ENCODE measurements at places on chromosomes 2 and 18. TPM values are rescaled to one million over a fixed set of nuclear protein-coding genes. Genes with fewer than 3 reads are reported as not detected.

CABYR gene
- total RNA-seq = 0.74 TPM

DNA sequence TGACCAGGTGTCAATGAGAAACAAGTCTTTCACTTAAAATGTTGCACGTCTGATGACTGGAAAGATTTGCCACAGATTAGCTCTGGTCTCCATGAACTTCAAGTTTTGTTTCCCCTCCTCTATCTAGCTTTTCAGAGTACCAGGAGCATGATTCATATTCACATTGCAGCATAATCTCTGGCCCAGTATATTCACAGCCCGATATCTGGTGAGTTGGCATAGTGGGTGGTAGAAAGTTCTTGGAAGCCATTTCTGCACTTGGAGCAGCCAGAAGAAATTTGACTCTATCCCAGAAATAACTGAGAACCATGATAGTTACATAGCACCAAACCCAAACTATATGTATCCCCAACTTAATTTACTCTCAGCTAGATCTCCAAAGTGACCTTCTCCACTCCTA lies 503.9 kb downstream of the PID1 start:
- no peak overlapping the region for H3K4me3 ChIP-seq
- H3K36me3 ChIP-seq = no peaks in the 10 kb centered on the region
- no peak overlapping the region for H3K27ac ChIP-seq
- DNase-seq = no peak

DNA sequence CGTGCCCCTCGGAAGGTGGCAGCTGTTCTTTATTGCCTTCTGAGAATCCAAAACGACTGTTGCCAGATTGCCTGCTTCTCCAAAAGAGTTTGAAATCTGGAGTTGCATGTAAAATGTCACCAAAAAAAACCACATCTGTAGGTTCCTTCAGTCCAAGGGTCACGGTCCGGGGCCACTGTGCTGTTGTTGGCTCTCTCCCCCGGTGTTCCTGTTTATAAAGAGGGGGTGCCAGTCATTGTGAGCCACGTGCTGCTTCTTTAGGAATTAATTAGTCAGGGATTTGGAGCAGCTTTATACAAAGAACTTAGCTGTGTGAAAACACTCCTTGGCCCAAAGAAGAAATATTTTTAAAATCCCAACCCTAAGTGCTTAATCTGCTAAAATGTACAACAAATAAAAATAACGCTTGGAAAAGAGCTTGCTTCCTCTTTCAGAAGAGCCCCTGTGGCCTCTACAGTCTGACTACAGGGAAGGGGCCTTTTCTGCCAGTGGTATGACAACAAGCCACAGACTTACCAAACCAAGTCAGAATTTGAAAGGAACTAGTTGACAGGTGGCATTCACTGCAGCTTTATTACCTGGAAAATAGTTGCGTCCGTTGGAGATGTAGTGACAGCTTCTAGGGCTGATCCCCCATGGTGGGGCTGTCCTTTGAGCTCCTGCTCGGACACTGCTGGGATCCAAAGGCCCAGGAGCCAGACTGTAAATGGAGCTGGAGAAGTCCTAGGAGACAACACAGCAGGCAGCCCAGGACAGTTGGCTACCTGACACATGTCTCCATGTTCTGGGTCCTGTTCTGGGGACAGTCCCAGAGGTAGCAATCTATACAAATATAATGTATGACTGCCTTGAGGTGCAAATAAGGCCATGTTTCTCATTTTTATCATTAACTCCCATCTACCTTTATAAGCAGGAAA lies 84.5 kb upstream of the SLC1A4 start:
- peak overlapping the region; percentile 2 for H3K27ac ChIP-seq
- peaks cover 19% of the 10 kb centered on the region for H3K4me1 ChIP-seq
- no peaks in the 10 kb centered on the region for H3K36me3 ChIP-seq
- H3K4me3 ChIP-seq = no peak overlapping the region
- no peak for DNase-seq

GRCh38 chr2:77018219-77018618 lies 504.0 kb downstream of the LRRTM4 start:
- DNase-seq = no peak
- H3K27me3 ChIP-seq = no peaks in the 10 kb centered on the region
- H3K4me1 ChIP-seq = no peaks in the 10 kb centered on the region

ERFE gene
- total RNA-seq = not detected

Data from vagina (tissue), 2 donors.